D341Med (cell line): ENCODE measurements at places on chromosomes 16 and 17.

GRCh38 chr17:73281928-73282327, 20.2 kb upstream of the CPSF4L start:
- peak; percentile 80 for DNase-seq

GRCh38 chr16:83722456-83723183, 85.2 kb upstream of the HSBP1 start:
- no peak for DNase-seq

- DNase-seq: no peak
These were observed 210.8 kb upstream of the SOX9 start for GRCh38 chr17:71910002-71910401.

- DNase-seq: no peak
These were observed 456.2 kb upstream of the CDH5 start for GRCh38 chr16:65910291-65910690.

DNA sequence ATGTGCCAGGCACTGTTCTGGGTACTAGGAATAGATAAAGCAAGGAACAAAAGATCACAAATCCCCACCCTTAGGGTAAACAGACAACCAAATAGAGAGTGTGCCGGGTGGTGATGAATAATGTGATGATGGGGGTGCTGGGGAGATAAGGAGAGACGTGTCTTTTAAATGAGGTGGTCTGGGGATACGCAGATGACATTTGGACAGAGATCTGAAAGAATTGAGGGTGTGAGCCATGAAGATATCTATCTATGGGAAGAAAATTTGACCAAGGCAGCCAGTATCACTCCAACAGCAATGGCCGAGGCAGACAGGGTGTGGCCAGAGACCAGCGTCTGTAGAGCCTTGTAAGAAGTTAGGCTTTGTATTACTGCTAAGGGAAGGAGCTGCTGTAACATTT, 165.3 kb downstream of the MRTFB start:
- DNase-seq: no peak

DNA sequence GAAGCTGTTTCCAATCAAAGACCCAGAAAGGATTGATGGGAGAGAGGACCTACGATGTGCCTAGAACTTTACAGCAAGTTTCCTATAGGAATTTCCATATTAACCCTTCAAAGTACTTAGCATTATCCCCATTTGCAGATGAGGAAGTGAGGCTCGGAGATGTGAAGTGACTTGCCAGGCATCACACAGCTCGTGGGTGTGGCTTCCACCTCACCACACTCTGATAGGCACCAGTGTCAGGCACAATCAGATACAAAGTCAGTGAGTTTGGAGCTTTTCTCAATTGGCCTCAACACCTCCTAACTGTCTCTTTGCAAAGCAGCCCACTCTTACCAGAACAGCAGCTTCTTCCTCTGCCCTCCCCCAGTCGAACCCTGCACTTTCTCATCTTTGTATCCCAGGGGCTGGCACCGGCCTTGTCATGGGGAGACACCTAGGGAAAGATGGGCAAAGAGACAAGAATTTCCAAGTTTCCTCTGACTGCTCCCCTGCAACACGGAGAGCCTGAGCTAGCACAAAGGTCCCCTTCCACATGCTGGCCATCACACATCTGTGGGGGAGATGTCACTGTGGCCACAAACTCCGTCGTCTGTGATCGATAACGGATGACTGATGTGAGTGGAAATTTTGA, 37.4 kb upstream of the CCL1 start:
- no peak for DNase-seq

DNA sequence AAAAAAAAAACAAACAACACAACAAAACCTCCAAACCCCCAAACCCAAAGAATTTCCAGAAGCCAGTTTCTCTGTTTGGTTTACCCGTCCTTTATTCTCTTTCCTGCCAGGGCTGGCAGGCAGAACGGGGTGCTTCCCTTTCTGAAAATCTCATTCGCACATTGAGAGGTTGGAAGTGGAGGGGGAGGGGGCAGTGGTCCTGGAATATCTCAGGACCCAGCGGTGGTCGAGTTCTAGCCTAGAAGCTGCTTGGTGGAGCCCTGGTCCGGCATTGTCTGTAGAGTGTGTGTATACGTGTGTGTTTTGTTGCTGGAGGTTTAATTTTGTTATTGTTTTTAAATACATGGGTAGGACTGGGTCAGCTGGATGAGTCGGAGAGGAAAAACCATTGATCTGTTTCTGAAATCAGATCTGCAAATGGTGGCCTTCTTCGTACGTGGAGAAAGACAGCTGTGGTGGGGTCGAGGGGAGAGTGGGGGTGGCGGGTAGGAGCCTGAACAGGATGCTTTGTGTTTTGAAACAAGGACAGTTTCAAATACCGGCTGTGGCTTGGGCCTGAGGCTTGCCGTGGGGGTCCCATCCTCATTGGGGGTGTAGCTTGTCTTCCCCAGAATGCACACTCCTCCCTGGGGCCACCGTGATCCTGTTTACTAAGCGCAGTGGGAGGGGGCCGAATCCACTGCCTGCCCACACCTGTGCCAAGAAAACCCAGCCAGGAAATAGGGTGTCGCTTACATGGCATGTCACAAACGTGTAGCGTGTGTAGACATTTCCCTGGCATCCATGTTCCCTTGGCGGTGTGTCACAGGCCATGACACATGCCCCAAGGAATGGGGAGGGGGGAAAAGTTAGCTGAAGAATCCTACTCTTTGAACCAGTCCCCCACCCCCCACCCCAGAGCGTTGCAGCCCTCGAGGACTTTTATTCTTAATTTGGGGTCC, 1.6 kb downstream of the CMIP start:
- no peak for DNase-seq

GRCh38 chr17:32285746-32286517, 20.3 kb downstream of the RHBDL3 start:
- no peak for DNase-seq

GRCh38 chr17:48883171-48883570, 9.4 kb upstream of the ATP5MC1 start:
- DNase-seq: no peak

DNA sequence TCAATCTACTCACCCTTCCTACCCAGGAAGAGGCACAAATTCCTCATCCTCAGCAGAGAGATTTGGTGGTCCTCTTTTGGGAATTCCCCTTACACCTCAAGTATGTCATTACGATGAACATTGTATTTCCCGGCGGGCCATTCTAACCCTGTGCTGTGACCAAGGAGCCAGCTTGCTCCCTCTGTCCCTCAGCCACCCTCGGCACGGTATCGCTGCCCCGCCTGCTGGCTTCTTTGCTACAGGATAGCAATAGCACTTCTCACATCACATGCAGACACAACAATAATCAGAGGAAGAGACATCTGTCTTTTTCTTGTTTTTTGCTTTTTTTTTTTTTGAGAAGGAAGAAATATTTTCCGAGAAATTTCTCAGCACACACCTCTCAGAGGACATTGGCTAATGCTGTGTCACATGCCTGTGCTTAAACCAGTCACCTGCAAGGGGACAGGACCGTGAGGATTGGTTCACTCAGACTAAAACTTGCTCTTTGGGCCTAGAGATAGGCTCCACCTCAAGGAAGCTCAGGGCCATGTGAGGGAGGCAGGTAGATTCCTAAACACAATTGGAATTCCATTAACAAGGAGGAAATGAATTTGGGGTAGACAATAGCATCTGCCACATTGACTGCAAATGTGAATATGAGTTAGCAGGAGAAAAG, 41.2 kb downstream of the TMC5 start:
- DNase-seq: no peak

DNA sequence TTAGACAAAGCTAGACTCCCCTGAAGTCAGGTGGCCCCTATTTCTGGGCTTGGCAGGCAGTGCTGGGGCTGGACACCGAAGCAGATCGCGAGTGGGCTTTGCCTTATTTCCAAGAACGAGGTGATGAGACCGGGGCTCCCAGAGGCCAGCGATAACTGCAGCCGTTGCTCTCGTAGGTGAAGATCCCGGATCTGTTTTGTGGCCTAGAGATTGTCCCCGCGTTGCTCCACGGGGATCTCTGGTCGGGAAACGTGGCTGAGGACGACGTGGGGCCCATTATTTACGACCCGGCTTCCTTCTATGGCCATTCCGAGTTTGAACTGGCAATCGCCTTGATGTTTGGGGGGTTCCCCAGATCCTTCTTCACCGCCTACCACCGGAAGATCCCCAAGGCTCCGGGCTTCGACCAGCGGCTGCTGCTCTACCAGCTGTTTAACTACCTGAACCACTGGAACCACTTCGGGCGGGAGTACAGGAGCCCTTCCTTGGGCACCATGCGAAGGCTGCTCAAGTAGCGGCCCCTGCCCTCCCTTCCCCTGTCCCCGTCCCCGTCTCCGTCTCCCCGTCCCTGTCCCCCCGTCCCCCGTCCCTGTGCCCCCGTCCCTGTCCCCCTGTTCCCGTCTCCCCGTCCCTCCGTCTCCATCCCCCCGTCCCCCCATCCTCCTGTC, 1.5 kb upstream of the TBCD start:
- no peak for DNase-seq

- DNase-seq: no peak
These were observed 13.9 kb downstream of the ZFPM1 start for GRCh38 chr16:88466949-88467348.

GRCh38 chr17:79515646-79516571, 94.9 kb downstream of the RBFOX3 start:
- DNase-seq: no peak

GRCh38 chr17:35238821-35239220, 4.1 kb upstream of the SLFN5 start:
- no peak for DNase-seq

DNA sequence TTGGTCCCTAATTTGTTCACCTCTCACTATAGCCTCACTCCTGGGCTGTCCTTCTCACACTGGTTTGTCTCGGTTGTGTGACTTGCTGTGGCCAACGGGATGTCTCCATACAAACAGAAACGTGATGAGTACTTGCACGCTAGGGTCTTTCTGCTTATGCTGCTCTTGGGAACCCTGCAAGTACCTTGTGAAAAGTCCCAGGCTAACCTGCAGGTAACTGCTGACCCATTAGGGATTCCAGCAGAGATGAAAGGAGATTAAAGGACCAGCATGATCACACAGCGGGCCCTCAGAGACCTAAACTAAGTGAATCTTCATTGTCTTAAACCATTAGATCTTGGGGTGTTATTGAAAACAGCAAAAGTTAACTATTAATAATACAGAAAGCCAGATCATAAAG, 562.8 kb upstream of the GOT2 start:
- no peak for DNase-seq

DNA sequence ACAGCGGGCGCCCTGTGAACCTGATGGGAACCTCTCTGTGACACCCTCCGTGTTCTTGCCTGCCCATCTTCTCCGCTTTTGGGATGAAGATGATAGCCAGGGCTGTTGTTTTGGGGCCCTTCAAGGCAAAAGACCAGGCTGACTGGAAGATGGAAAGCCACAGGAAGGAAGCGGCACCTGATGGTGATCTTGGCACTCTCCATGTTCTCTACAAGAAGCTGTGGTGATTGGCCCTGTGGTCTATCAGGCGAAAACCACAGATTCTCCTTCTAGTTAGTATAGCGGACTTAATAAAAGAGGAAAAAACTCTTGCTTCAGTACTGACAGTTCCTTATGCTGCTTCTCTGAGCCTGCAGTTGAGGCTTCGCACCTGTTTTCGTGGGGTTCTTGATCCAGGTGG, 10.5 kb downstream of the CDK5RAP3 start:
- no peak for DNase-seq

GRCh38 chr17:1711804-1712203, 1.6 kb upstream of the TLCD2 start:
- DNase-seq: no peak

GRCh38 chr17:54368906-54369305, 531.7 kb upstream of the TOM1L1 start:
- no peak for DNase-seq

- DNase-seq: no peak
These were observed 33.7 kb upstream of the ALDH3A1 start for GRCh38 chr17:19781488-19782458.

DNA sequence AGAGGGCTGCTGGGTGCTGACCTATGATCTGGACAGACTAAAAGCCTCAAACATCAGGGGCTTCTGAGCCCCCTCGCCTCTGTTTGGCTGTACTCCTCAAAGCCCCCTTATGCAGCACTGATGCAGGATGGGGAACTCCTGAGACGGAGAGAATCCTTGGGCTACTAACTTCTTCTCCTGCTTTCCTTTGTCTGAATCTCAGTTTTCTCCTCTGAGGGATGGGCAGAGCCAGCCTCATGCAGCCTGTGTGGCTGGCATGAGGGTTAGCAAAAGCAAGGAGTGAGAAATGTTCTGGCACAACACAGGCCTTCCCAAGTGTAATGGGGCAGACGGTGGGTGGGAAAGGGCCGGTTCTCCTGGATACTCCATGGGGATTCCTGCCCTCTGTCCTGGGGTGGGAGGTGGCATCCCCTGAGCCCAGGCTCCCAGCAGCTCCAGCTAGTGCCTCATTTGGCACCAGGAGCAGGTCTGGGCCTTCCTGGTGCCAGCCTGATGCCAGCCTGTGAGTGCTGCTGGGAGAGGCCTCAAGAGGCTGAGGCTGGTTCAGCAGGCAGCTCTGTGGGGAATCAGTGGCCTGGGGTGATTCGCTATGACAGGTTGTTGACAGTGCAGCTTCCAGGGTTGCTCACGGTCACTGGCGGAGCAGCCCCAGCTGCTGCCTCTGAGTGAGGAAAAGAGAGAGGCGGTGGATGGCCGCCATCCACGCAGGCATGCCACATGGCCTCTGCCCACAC, 4.0 kb upstream of the BRD7 start:
- no peak for DNase-seq

- peak; percentile 70 for DNase-seq
These were observed at the start of gene SOX9 for GRCh38 chr17:72120642-72121163. Gene SOX9 (plus strand): TSS chr17:72121020. CDS start chr17:72121392, 372 bp downstream.

DNA sequence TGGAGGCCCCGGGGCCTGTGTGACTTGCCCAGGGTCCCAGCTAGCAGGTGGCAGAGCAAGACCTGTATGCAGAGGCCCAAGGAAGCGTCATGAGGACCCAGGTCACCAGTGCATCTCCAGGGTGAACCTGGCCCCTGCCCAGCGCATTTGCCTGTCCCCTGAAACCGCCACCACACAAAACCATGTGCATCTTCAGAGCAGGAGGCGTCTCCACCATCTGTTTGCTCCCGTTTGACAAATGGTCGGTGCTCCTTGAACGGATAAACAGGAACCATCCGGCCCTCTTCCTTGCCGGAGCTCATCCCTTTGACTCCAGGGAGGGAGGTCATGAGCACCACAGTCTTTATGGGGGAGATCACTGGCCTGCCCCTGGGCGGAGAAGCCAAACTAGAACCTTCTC, 62.5 kb downstream of the JPH3 start:
- DNase-seq: no peak
